ENCODE measurements at places on chromosomes 4 and X.

DNA sequence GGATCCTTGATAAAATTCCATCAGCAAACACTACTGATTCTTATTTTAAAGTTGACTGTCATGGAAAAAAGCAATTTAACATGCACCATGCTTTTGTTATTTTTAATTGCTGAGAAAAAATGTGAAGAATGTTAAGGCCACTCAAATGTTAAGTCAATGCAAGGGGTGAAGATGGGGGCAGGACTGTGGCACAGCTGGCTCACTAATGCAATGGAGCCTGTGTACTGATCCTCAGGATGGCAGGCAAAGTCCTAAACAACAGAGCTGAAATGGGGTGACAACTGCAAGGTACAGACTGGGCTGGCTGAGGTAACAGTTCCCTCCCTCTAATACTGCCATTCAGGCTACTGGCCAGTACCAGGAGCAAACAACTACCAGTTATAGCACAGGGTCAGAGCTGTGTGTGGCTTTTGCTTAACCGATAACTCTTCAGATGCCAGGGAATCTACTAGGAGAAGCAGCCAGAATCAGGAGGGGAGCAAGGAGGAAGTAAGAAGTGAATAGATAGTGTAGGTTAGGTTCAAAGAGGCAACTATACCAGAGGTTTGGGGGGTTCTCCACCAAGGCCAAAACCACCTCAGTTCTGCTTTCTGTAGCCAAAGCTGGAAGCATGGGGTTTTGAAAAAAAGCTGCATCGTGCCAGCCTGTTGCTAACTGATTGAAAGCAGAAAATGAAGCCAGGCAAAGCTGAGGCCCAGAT lies 372.6 kb downstream of the OPHN1 start:
- DNase-seq = no peak

- DNase-seq = no peak
These were observed 16.0 kb upstream of the LSM6 start for GRCh38 chr4:146159384-146160058.

DNA sequence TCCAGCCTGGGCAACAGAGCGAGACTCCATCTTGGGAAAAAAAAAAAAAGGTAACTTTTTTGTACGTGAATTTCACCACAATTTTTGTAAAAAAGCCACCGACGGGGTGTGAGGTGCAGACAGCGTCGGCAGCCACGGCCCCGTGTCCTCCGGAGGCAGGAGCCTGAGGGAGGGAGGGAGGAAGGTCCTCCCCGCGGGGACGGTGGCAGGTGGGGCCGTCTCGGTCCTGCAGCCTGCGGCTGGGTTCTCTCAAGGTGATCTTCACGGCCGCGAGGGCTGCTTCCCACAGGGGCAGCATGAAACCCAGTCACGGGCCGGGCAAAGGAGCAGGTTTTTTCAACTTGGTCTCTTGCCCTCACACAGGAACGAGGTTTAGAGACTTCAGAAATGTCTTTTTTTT lies 14.0 kb downstream of the PLCXD1 start:
- no peak for DNase-seq

GRCh38 chr4:6076391-6076790 lies 58.2 kb upstream of the C4orf50 start:
- DNase-seq = no peak

GRCh38 chr4:85399270-85399669 lies 75.7 kb upstream of the ARHGAP24 start:
- DNase-seq = no peak

DNA sequence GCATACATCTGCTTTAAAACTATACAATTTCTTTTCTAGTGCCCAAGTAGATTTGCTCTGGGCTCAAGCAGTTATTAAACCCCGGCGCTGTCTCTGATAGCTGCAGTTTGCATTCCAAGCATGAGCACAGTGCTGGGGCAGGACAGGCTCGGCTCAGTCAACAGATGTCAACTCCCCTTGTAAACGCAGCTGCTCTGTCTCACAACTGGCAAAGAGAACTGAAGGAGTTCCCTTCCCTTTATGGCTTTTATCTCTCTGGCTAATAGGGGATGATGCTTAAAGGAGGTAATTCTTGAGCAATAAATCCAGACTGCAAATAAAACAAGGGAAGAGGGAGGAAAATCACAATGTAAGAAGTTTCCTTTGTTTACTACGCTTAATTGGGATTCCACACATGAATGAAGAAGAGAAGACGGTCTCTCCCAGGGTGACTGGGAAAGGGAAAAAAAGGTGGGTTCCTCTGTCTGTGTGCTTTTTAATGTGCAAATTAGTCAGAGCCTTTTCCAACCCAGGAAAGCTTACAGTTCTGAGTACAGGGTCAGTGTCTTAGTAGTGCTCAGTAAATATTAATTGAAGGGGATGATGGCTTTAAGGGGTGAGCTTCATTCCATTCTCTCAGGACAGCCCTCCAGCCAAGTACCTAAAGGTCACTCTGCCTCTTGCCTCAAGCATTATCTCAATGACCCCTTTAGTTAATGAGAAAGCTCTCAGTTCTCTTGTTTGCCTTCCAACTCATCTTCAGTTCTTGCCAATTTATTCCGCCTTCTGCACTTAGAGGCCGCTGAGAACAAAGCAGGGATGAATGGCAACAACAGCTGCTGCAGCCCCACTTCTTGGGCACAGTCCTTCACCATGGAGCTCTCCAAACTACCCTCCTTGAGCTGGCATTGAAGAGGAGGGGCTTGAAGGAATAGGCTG lies 155.7 kb upstream of the JADE1 start:
- no peak for DNase-seq

- DNase-seq = no peak
These were observed 253.2 kb downstream of the PDHA2 start for GRCh38 chr4:96093057-96093456.

- DNase-seq = peak; percentile 10
These were observed 157.1 kb downstream of the VEGFC start for GRCh38 chr4:176635372-176636261.

DNA sequence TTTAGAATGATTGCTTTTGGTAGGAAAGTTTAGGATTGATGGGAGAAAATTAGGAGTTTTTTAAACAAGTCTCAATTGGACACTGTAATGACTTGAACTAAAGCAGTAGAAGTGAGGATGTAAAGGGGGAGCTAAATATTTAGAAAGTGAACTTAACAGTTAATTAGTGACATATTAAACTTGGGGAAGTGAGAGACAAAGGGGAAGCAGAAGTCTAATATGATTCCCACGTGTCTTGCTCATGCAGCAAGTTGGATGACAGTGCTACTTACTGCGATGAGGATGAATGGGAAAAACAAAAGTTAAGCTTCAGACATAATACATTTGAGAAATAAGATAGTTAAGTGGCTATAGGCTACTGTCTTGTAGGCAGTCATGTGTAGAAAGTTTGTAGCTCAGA lies 110.4 kb downstream of the RPA4 start:
- DNase-seq = no peak

DNA sequence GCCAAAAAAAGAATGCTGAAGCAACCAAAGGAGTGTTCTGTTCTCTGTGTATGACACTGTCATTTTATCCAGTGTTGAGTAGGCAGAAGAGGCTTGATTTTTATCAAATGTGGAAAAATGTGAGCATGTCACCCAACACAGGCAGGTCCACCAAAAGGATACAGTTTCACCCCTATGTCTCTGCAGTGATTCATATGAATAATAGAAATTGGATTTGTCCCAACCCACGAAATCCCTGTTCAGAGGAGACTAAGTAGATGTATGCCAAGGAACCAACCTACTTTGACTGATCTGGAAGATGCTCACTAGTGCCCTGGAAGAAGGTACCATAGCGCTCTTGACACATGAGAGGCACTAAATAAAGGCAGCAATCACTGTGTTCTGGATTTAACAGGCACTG lies 72.5 kb downstream of the FGF13 start:
- DNase-seq = no peak

GRCh38 chr4:109207061-109207460 lies 95.4 kb downstream of the COL25A1 start:
- no peak for DNase-seq

DNA sequence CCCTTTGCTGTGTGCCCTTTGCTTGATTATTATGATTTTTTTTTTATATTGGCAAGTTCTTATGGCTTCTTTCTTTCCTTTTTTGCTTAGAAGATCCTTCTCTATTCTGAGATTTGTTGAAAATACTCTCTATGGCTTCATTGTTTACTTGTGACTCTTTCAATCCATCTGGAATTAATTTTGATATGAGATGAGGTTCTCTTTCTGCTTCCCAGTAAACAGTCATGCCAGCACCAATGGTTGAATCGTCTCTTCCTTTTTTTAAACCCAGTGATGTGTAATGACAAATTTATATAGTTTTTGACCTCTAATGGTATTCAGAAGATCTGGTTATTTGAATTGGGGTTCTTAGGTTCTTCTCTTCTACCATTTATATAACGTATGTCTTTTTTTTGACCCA lies 121.8 kb downstream of the ARHGAP10 start:
- no peak for DNase-seq

- no peak for DNase-seq
These were observed 43.1 kb downstream of the DDIT4L start for GRCh38 chr4:100147198-100147597.

DNA sequence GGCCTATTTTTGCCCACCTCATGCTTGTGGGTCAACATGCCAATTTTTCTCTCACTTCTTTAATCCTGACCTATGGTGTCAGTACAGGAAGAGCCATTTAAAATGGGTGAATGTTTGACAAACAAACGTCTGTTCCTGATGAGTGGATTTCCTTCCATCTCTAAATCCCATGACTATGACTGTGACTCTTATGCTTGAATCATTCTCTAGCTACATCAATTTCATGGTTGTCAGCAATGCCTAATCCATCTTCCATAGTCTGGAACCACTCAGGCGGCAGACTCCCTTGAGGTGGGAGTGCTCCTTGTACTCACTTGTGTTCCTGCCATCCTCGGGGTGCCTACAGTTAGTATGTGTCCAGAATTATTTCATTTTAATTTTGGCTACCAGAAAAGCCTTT lies 194.9 kb upstream of the RPS6KA3 start:
- no peak for DNase-seq

DNA sequence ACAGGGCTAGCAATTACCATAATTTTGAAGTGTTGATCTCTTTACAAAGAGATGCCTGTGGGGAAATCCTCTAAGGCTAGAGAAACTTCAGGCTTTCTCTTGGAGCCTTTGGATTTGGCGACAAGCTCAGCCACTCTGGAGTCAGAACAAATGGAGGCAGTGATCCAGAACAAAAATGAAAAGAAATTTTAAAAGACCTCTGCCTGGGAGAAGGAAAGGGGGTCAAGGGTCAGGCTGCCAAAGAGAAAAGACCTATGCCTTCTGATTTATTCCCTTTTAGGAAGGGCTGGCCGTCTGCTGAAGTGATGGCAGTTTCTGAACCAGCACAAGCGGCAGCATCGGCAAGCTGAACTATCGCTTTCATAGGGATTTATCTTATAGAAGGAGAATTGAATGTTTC lies 140.8 kb upstream of the SFRP2 start:
- no peak for DNase-seq

- DNase-seq = no peak
These were observed 6.2 kb upstream of the NOX1 start for GRCh38 chrX:100880368-100880767.

GRCh38 chr4:173146456-173146855 lies 22.2 kb upstream of the GALNT7 start:
- no peak for DNase-seq

- no peak for DNase-seq
These were observed 361.4 kb downstream of the TEX13C start for GRCh38 chrX:125681058-125681457.

DNA sequence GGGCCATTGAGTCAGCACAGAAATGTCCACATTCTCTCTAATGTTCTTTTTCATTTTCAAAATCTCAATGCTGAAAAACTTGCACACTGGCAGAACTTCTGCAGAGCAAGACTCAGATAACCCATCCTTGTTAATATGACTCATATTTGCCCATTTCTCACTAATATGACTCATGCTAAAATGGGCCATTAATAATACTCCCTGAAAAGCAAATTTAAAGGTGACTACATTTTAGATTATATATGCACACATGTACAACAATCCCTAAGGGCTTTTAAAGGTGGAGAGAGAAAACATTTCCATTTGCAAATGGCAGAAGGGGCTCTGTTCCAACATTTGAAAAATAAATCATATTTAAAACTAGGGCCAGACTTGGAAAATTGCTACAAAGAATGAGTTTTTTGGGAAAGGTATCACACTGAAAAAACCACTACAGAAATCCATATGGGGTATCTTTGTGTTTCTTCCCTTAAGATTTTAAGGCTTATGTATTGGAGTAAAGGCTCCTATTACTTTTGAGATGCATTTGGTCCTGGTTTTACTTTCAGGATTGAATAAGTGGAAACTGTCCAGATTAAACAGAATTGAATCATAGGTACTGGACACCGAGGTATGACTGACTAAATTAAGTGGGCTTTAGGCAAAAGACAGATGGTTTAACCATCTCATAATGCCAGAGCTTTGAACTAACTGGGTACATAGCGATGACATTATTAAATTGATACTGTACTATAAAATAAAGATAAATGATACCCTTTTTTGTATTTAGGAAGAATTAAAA lies 30.0 kb downstream of the TLR2 start:
- DNase-seq = no peak

DNA sequence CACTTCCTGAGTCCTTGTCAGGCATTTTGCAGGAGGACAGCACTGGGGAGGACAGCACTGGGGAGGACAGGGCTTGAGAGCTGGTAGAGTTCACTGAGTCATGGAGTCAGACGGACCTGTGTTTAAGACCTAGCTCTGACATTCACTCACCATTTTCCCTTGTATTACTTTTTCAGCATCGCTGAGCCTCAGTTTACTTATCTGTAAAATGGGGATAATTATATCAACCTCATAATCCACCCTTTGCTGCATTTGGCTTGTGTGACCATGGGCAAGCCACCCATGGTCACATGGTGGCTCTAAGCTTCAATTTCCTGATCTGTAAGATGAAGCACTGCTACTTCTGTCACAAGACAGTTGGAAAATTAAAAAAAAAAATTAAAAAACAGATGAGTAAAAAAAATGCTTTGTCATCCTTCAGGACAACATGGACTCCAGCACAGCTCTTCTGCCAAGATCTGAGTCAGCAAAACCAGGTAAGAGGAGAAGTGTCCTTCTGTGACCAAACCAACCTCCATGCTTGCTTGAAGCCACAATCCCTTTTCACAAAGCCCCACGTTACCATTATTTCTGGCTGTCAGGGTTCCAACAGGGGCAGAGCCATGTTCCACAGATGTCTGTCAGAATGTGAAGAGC lies 275.5 kb downstream of the RAB28 start:
- DNase-seq = no peak

GRCh38 chrX:48935301-48935670 lies 16.5 kb upstream of the PIM2 start:
- DNase-seq = no peak

DNA sequence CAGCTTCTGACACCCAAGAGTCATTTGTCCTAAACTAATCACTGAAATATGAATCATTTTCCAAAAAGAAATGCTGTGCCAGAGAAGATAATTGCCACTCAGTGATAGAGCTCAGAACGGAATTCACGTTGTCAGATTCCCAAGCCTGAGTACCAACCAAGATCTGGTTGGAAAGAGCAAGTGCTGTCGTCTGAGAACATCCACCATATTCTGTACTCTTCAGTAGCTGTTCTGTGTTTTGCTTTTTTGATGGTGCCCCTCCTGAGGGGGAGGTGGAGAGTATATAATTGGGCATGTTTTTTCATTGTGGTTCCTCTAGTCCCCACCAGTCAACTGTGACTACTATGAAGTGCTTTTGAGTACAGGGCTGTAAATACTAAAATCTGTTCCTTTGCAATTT lies 13.2 kb downstream of the RUFY3 start:
- DNase-seq = no peak
